Mucosa of gallbladder (tissue), 1 donor: ENCODE measurements at places on chromosomes 13 and 19. TPM values are rescaled to one million over a fixed set of nuclear protein-coding genes. Genes with fewer than 3 reads are reported as not detected.

Gene FRY
- 112 TPM for total RNA-seq

Gene CYP4F12
- 82.9 TPM for total RNA-seq

Gene ZNF600
- 18.1 TPM for total RNA-seq

Gene OR7A5
- total RNA-seq, result not detected

Gene ERICH4
- total RNA-seq, result not detected

Gene SYNE4
- total RNA-seq, result 17.4 TPM

Gene SH2D3A
- 28.2 TPM for total RNA-seq

Gene RXFP2
- total RNA-seq, result not detected

Gene ZNF43
- total RNA-seq, result 20.7 TPM

Gene CDC42EP5
- total RNA-seq, result 14.9 TPM

Gene HRC
- 2.1 TPM for total RNA-seq

Gene SF3A2
- 72.8 TPM for total RNA-seq

Gene LILRA1
- total RNA-seq, result 1.9 TPM

Gene ZNF548
- total RNA-seq, result 23.5 TPM

Gene SPACA4
- total RNA-seq, result not detected

Gene CLEC4M
- not detected for total RNA-seq

Gene FSD1
- 1.3 TPM for total RNA-seq

Gene NTN5
- 0.46 TPM for total RNA-seq

Gene RASL11A
- total RNA-seq, result 5.8 TPM

Gene DPF1
- total RNA-seq, result 0.12 TPM

Gene TEX29
- 0.92 TPM for total RNA-seq

Gene PSG2
- total RNA-seq, result not detected

Gene VSTM2B
- 0.17 TPM for total RNA-seq

Gene NLRP7
- not detected for total RNA-seq

Gene ZNF471
- total RNA-seq, result 14.9 TPM

Gene CHAF1A
- total RNA-seq, result 8.3 TPM

Gene PSG3
- total RNA-seq, result not detected

Gene MCF2L
- 91.8 TPM for total RNA-seq

Gene ZNF66
- 8.0 TPM for total RNA-seq

Gene NCAN
- not detected for total RNA-seq

Gene KLF1
- total RNA-seq, result not detected

Gene ZNF492
- total RNA-seq, result 0.14 TPM

Gene SLC8A2
- total RNA-seq, result 5.1 TPM

Gene TTC9B
- total RNA-seq, result not detected

Gene CLEC11A
- total RNA-seq, result 15.1 TPM

Gene MUC16
- 0.03 TPM for total RNA-seq

Gene MLLT1
- total RNA-seq, result 67.5 TPM

Gene ZNF460
- 63.1 TPM for total RNA-seq

Gene ZNF793
- total RNA-seq, result 10.8 TPM

Gene PROZ
- total RNA-seq, result not detected
